ENCODE measurements at places on chromosomes 13 and 19. TPM values are rescaled to one million over a fixed set of nuclear protein-coding genes. Genes with fewer than 3 reads are reported as not detected.
A peak's percentile ranks its signal among the peaks of the same experiment; 100 is the strongest.

The EDDM13 gene
- not detected for total RNA-seq

The SACS gene
- 29.1 TPM for total RNA-seq

The CEACAM7 gene
- total RNA-seq = not detected

- DNase-seq = no peak
Measured at GRCh38 chr13:23074075-23074828, 106.5 kb upstream of the SGCG start.

- DNase-seq = no peak
Measured at GRCh38 chr13:52141299-52141698, 12.4 kb upstream of the NEK5 start.

GRCh38 chr19:44905437-44906160 is at the start of gene APOE:
APOE (plus strand) TSS chr19:44905796; CDS start chr19:44906625, 829 bp downstream.
- no peak for DNase-seq

- DNase-seq = peak; percentile 29
Measured at GRCh38 chr19:7970716-7971448, 27.4 kb upstream of the TIMM44 start.

GRCh38 chr13:41259875-41260501 is 3.4 kb downstream of the MTRF1 start:
- no peak for DNase-seq

All from activated T-cell treated with anti-CD3 and anti-CD28 coated beads, Interleukin-2, amount 50 U/mL, for 72 hours (primary cell).